COR-L47 (cell line): ENCODE measurements at places on chromosomes 3 and 15.

- no peak for DNase-seq
These were observed 27.4 kb downstream of the CLK3 start for GRCh38 chr15:74642734-74643664.

- no peak for DNase-seq
These were observed 1.6 kb downstream of the SHF start for GRCh38 chr15:45185903-45186770.

- no peak for DNase-seq
These were observed 10.4 kb downstream of the KY start for GRCh38 chr3:134640378-134640777.

- no peak for DNase-seq
These were observed 53.1 kb upstream of the ULK4 start for GRCh38 chr3:42014921-42015533.

DNA sequence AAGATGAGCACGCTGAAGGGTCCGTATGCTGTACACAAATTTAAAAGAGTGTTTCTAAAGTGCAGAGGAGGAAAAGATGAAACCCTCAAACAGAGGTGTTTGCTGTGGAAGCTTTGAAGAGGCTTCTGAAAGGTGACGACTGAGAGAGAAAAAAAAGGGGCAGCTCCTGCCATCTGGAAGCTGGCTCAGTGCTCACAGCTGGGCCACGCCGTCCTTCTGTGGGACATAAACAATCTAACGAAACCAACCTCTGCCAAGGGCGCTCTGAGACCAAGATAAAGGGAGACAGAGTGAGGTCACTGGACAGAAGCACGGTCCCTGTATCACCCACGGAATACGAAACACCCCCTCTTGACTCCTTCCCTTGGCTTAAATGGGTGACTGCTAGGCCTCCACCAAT lies 96.3 kb upstream of the SLC6A6 start:
- no peak for DNase-seq

DNA sequence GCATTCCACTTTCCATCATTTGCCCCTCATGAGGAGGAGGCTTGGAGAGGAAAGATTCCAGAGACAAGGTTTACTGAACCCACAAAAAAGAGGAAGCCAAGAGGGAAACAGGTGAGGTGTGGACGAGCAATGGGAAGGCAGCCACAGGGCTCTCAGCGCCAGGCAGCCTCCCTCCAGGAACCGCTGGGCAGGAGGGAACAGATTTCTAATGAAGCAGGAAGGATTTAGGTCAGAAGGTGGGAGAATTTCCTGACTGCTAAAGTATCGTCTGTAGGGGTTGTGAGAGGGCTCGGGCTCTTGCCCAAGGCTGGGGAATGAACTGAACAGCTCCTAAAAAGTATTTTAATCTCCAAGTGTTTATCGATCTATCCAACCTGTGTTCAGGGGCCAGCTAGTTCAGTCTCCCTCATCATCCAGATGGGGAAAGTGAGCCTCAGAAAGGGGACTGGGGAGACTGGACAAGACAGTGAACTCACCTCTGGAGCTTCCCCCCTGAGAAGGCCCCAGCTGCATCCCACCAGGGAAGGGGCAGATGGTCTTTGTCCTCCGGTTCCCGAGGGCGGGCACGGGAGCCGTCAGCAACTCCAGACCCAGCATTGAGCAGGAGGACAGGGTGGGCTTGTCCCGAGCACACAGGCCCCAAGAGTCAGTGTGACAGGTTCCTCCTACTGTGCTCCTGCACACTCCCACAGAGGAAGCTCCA lies 10.5 kb downstream of the LOXL1 start:
- DNase-seq, result no peak

GRCh38 chr15:61444585-61444984 lies 215.5 kb upstream of the RORA start:
- no peak for DNase-seq

GRCh38 chr15:54064365-54064764 lies 86.1 kb downstream of the UNC13C start:
- no peak for DNase-seq

DNA sequence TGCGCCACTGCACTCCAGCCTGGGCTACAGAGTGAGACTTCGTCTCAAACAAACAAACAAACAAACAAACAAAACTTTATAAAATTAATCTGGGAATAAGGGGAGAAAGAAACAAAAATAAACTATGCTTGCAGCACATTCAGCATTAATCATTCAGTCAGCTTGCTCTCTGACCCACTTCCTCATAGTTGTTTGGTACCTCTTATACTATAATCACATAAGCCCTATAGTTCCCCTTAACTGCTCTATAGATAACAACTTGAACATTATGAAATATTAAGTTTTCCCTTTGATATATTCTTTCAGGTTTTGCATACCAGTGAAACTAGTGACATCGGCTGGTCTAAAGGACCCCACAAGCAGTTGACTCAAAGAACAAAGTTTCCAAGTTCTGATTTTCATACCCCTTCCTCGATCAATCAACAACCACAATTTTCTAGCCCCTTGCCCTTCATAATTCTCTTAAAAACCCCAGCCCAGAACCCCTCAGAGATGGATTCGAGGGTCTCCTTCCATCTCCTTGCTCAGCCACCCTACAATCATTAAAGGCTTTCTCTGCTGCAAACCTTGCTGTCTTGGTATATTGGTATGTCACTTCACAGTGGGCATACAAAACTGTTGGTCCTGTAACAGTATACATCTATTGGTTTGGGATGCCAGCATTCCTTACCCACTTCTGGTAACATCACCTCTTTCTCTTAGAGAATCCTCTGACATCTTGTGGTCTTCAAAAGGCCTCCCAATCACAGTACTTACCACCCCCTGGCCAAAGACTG lies 26.4 kb downstream of the BCL2L10 start:
- no peak for DNase-seq

DNA sequence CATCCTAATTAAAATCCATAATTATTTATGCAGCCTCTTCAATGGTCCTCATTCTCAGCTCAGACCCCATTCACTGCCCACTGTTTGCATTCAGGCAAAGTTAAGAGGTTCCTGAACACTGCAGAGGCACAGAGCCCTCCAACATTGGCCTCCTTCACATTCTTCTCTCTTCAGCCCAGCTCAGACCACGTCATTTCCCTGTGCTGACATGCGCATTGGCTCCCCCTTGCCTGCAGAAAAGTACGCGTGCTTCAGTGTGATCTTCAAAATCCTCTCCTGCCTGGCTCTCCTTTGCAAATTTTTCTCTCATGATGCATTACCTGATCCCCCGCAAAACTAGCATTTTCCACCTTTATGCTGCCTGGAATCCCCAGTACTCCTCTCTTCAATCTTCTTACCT lies 552.3 kb downstream of the NTRK3 start:
- DNase-seq, result no peak

GRCh38 chr3:51716805-51717204 lies 9.9 kb downstream of the GRM2 start:
- DNase-seq, result no peak

- DNase-seq, result no peak
These were observed 452 bp downstream of the DCP1A start for GRCh38 chr3:53346922-53347260.

DNA sequence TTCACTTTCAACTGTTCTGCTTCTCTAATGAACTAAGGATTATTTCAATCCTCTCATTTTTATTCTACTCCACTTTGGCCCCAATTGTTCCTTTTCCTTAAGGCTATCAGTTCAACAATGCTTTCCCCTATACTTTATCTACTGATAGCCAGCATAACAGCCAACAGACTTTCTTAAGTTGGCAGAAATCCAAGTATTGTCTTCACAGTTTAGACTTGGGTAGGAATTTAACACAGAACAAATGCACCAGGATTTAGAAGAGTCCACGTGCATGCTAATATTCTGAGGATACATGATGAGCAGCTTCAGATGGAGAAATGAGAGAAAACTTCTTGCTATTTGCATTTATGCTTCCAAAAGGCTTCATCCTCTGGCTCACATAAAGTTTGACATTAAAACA lies 54.8 kb downstream of the FBN1 start:
- DNase-seq, result peak; percentile 11

GRCh38 chr3:192953926-192954325 lies 36.3 kb upstream of the MB21D2 start:
- DNase-seq, result no peak
